ENCODE measurements at places on chromosomes 1 and 21.
A peak's percentile ranks its signal among the peaks of the same experiment; 100 is the strongest.

DNA sequence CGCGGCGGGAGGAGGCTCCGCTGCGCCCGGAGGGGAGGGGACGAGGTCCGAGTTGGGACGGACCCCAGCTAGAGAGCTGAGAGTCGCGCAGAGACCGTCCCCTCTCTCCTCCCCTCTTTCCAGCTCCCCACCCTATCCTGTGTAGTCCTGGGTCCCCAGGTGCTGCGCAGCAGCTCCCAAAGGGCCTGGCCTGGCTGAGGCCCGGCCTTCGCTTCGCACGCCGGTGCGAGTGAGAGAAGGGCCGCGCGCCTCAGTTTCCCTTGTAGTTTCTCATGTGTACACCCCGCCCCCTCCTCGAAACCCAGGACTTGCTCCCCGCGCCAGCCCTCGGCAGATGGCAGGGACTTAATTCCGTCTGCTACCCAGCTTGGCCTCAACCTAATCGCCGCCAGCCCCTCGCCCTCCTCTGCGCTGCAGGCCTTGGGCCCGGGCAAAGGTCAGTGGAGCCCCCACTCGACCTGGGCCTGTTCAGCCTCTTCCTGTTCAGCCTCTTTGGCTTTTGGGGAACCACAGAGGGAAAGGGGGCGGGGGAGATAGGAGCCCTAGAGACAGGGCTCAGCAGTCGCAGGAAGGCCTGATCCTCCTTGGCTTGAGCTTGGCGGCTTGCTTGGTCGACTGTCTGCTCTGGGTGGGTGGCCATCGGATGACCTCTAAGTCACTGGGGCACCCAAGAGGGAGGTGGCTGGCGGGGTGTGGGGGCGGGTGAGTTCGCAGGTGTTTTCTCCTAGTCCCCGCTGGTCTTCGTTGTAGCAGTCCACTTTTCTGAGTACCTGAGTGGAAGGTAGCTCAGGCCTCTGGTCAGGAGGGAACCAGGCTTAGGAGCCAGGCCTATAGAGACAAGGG lies 1.0 kb downstream of the ZNF687 start:
- peak; percentile 62 for DNase-seq

- DNase-seq, result no peak
Measured at GRCh38 chr1:40243351-40243750, 4.4 kb upstream of the TMCO2 start.

DNA sequence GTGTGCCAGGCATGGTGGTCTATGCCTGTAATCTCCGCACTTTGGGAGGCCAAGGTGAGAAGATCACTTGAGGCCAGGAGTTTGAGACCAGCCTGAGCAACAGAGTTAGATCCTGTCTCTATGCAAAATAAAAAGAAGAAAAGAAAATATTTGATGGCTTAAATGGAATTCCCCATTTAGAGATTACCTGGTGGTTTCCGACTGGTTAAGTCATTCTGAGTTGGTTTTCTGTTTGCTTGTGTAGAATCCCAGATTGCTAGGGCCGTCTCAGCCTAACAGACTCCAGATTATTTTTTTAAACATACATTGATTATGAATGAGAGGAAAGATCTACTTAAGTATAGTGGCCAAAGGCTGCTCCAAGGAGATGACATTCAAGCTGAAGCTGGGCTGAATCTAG lies 22.9 kb upstream of the LY9 start:
- no peak for DNase-seq

GRCh38 chr1:227317523-227318015 lies 723 bp downstream of the CDC42BPA start:
- DNase-seq, result peak; percentile 78

GRCh38 chr1:20440785-20441200 lies 45.2 kb downstream of the CAMK2N1 start:
- peak; percentile 63 for DNase-seq

- peak; percentile 91 for DNase-seq
Measured at GRCh38 chr1:21255284-21255942, 34.9 kb downstream of the ECE1 start.

- no peak for DNase-seq
Measured at GRCh38 chr21:27622631-27623030, 655.7 kb upstream of the ADAMTS5 start.

- no peak for DNase-seq
Measured at GRCh38 chr1:103783944-103784377, 34.3 kb downstream of the AMY1C start.

GRCh38 chr21:34129039-34129891 lies 55.9 kb downstream of the MRPS6 start:
- DNase-seq, result peak; percentile 52

DNA sequence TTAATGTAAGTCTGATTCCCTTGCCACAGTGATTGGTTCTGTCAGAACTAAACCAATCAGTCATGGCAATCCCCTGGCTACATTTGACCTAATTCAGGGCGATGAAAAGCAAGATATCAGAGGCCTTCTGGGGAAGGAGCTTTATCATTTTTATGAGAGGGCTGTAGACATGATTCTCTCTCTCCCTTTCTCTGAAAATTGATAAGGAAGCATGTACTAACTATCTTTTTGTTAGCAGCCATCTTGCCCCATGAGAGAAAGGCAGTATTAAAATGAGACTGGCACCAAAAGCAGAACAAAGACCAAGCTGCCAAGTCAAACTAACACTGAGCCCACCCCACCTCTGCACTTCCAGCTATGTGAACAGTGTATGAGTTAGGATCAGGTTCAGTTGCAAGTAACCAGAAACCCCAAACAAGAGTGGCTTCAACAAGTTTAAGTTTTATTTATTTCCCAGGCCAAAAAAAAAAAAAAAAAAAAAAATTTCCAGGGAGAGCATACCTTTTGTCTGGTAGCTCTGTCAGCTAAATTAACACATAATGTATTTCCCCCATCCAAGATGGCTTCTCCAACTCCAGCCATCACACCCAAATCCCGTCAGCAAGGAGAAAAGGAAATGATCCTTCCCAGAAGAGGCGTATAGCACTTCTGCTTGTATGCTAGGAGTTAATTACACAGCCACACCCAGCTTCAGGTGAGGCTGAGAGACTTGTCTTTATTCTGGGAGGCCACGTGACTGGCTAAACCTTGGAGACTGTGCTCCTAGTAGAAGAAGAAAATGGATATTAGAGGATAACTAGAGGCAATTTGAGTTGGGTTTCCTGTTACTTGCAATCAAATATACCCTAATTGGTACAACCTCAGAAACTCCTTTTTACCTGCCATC lies 105.8 kb upstream of the RALGPS2 start:
- DNase-seq, result no peak

DNA sequence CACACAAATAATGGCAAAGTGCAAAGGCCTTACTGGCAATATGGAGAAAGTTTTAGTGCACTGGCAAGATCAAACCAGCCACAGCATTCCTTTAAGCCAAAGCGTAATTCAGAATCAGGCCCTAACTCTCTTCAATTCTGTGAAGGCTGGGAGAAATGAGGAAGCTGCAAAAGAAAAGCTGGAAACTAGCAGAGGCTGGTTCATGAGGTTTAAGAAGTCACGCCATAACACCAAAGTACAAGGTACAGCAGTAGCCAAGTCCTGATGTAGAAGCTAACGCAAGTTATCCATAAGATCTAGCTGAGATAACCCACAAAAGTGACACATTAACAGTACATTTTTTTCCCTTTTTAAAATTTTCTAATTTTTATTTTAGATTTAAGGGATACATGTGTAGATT lies 57.1 kb downstream of the SLC27A3 start:
- no peak for DNase-seq

GRCh38 chr1:247112479-247112781 lies 8.3 kb upstream of the ZNF669 start:
- DNase-seq, result no peak

DNA sequence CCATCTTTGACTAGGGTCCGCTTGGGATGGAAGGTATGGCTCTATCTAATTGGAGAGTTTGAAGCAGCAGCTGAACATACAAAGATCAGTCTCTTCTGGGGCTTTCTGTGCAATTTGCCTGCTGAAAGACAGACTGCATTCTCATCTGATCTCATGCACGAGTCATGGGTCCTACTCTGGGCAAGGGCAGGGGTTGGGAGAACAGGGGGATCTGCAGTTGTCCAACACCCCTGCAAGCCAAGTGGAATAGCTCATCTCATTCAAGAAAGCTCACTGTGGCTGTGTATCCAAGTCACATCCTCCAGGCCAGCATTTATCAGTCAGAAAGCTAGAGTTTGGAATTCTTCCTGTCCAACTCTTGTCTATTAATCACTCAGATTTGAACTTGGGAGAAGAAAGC lies 177.2 kb upstream of the C8B start:
- DNase-seq, result no peak

DNA sequence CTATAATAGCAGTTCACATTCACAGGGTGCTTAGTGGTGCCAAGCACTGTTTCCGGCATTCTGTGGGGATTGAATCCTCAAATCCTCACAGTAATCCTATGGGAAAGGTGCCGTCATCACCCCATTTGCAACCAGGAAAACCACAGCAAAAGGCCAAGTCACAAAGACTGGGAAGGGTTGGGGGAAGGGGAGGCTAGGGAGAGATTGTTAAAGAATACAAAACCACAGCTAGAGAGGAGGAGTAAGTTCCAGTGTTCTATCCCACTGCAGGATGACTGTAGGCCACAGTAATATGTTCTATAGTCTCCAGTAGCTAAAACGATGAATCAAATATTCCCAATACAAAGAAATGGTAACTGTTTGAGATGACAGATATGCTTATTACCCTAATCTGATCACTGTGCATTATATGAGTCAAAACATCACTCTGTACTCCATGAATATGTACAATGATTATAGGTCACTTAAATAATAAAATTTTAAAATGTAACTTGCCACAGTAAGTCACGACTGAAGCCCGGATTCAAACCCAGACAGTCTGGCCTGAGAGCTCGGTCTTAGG lies 256.8 kb downstream of the TOMM20 start:
- no peak for DNase-seq

- no peak for DNase-seq
Measured at GRCh38 chr1:119635811-119636390, 12.2 kb downstream of the ZNF697 start.

DNA sequence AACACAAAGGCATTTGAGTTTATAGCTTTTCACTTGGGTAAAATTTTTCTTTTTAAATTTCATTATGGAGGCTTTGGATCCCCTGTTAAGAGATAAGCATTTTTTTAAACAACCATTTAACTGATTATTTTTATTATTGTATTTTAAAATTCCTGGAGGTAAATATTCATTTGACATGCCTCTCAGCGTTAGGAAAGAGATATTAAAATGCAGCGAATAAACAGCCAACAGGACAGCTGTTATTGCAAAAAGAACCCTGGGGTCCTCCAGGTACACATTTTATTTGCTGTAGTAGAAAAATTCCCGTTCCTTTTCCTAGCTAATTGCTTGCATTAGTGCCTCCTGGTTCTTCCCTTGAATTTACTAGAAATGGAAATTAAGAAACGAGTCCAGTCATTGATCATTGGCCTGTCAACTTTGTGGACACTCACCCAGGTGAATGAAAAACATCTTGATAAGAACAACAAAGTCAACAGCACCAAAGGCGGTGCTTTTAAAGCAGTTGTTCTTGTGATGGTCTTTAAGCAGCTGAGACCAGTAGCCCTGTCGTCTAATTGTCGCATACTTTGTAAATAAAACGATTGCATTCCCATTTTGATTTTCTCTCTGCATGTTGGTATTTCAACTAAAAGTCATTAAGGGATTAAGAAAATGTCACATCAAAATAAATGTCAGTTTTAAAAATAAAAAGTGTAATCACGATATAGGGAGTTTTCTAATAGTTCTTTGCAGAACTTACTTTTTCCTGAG lies 282.4 kb downstream of the GRIK1 start:
- no peak for DNase-seq

DNA sequence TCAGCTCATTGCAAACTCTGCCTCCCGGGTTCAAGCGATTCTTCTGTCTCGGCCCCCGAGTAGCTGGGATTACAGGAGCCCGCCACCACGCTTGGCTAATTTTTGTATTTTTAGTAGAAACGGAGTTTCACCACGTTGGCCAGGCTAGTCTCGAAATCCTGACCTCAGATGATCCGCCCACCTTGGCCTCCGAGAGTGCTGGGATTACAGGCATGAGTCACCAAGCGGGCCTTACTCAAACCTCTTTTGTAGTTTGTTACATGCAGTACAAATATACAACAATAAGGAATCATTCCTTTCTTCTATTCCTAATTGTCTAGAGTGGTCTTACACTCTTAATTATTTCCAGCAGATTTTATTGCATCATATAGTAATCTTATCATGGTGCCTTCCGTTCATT lies 16.6 kb downstream of the SPATA17 start:
- DNase-seq, result no peak

GRCh38 chr21:35332841-35333426 lies 283.8 kb upstream of the RUNX1 start:
- DNase-seq, result no peak

DNA sequence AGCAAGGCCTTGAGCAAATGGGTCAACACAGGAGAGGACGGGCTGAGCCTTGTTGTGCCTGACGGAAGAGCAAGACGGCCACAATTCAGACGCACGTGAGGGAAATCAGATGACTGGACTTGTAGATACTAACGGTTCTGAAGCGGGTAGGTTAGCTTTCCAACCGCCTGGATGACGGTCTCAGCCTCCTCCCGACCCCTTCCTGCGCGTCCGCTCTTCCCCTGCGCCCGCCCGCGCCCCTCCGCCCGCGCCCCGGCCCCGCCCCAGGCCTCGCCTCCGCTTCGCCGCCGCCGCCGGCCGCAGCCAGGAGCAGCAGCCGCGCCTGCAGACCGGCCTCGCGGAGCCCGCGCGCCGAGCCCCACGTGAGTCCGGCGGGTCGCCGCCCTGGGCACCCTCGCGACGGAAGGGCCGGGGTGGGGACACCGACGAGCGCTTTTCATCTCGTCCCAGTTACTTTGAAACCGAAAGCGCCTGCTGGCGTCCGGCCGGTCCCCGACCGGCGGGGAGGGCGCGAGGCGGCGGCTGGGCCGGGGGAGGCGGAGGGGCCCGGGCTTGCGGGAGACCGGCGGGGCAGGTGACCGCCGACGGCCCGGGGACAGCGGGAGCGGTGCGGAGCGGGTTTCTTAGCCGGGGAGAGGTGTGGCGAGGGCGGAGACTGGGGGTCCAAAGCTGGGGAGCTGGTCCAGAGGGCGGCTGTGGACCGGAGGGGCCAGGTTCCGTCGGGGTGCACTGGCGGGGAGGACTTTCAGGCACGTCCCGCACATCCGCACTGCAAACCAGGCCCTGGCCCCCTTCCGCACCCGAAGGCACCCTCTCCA lies at the start of gene TRAF5:
Gene TRAF5 (plus strand): TSS at position 306 of the 818 bp plus-strand sequence. CDS start 26,407 bp downstream, outside the sequence.
- DNase-seq, result peak; percentile 82

GRCh38 chr21:41098481-41099042 lies 69.4 kb upstream of the BACE2 start:
- no peak for DNase-seq

DNA sequence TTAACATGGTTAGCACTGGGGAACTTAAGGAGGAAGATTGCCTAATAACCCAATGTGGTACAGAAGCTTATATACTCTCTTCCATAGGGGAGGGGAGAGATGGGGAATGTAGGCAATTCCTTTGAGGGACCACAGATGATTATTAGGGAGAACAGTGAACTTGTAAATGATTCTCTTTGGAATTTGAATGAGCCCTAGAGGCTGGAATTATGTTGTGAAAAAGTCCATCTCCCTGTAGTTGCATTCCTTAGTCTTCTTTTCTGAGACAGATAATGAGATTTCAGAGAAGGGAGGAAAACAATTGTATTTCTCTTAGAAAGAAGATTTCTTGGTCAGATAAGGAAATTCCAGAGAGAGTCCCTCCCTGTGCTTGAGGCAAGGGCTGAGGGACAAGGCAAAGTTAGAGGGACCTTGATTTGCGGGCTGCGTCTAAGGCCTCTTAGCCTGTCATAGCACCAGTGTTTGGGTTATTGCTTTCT lies 89.0 kb upstream of the HMCN1 start:
- no peak for DNase-seq

GRCh38 chr1:211328866-211329475 lies 2.3 kb downstream of the TRAF5 start:
- no peak for DNase-seq

- DNase-seq, result no peak
Measured at GRCh38 chr1:179217943-179218507, 11.5 kb downstream of the ABL2 start.
